Large intestine (tissue), 12 donors: ENCODE measurements at places on chromosomes 5 and 9.

- DNase-seq = no peak
Measured at GRCh38 chr5:128491291-128491690, 46.8 kb downstream of the FBN2 start.

- no peak for DNase-seq
Measured at GRCh38 chr9:87573841-87574342, 76.2 kb downstream of the DAPK1 start.

- peak; percentile 83 for DNase-seq
Measured at GRCh38 chr5:74953937-74954720, 87.9 kb upstream of the FAM169A start.

- DNase-seq = no peak
Measured at GRCh38 chr5:43338862-43339261, 25.6 kb upstream of the HMGCS1 start.

DNA sequence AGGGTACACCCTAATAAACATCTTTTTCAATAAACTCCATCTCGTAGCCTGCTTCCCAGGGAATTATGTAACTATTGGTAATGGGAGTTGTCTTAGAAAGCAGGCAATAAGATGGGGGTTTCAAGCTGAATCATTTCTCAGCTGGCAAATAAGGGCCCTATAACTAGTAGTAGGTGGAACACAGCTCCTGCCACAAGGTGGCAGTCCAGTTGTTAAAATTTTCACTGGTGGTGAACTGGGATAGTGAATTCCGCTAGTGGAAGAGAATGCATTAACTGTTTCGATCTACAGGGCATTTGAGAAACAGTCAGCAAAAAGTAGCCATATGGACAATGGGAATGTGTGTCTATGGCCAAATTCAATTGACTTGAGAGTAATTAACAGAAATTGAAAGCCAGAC is 27.7 kb downstream of the PCDHB15 start:
- no peak for DNase-seq

GRCh38 chr9:120676767-120677402 is 37.4 kb downstream of the MEGF9 start:
- DNase-seq = no peak

GRCh38 chr9:133680976-133681657 is 45.0 kb downstream of the DBH start:
- DNase-seq = no peak
